GM18507 (cell line): ENCODE measurements at places on chromosomes 2 and 18.

- no peak for DNase-seq
Observed at GRCh38 chr18:5806860-5807259, 88.5 kb downstream of the TMEM200C start.

GRCh38 chr2:101405351-101405899 is 18.1 kb upstream of the CREG2 start:
- no peak for DNase-seq

GRCh38 chr2:126657636-126658318 is 1.8 kb downstream of the GYPC start:
- peak; percentile 50 for DNase-seq

GRCh38 chr2:85230679-85231467 is 96.9 kb downstream of the TGOLN2 start:
- DNase-seq, result no peak

- DNase-seq, result no peak
Observed at GRCh38 chr2:12824351-12824777, 107.6 kb downstream of the TRIB2 start.

DNA sequence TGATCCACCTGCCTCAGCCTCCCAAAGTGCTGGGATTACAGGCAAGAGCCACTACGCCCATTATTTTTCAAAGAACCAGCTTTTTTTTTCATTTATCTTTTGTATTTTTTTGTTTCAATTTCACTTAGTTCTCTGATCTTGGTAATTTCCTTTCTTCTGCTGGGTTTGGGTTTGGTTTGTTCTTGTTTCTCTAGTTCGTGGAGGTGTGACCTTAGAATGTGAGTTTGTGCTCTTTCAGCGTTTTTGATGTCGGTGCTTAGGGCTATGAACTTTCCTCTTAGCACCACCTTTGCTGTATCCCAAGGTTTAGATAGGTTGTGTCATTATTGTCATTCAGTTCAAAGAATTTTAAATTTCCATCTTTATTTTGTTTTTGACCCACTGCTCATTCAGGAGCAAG is 86.7 kb upstream of the MSTN start:
- DNase-seq, result no peak

GRCh38 chr2:187461294-187462261 is 13.5 kb upstream of the CALCRL start:
- no peak for DNase-seq

DNA sequence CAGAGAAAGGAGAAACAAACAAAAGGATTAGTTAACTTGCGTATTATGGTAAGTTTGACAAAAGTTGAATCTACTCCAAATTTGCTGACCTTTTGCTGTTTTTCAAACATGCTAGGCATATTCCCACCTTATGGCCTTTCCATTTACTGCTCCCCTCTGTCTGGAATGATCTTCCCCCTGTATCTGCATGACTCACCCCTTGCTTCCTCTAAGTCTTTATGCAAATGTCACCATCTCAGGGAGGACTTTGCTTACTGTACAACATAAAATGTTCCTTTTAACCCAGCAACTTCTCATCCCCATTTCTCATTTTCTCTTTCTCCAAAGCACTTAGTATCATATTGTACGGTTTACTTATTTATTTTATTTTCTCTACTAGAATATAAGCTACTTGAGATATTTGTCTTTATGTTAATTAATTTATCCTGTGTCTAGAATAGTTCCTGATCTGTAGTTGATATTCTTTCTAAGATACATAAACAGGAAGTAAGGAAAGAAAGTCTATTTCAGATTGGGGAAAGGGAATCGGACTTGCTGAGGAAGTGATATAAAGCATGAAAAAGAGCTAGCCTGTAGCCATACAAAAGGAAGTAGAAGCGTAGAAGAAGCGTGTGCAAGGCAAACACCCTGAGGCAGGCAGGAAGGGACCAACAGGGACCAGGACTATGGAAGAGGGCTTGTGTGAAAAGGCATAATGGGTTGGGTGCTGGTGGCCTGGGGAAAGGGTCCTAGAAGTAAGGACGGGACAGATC is 144.9 kb upstream of the ERBB4 start:
- no peak for DNase-seq

- DNase-seq, result no peak
Observed at GRCh38 chr2:182248362-182248761, 178.5 kb downstream of the PDE1A start.

DNA sequence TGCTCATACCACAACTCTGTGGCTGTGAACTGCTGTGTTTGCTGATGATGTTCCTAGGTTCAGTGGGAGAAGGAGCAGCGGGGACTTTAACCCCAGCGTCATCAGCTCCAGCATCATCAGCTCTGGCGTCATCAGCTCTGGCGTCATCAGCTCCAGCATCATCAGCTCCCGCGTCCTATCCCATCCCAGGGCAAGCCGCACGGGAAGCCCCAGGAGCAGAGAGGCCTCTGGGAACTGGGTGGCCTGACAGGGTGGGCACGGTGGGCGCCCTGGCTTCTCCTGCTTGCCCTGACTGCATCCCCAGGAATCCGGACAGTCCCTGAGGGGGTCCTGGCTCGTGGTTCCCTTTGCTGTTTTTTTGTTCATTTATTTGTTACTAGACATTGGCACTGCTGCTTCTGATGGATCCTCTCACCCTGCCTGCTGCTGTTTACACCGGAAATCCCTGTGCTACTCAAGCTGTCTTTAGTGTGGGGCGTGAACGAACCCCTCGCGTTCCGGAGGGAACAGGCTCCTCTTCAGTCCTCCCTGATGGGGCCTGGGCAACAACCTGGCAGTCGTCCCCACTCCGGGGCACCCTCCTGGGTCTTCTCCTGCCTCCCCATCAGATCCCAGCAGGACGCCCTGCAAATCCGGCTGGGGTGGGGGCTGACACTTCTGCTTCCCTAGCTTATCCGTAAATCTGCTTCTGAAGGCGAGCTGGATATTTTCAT is 67.1 kb upstream of the PXDN start:
- no peak for DNase-seq

DNA sequence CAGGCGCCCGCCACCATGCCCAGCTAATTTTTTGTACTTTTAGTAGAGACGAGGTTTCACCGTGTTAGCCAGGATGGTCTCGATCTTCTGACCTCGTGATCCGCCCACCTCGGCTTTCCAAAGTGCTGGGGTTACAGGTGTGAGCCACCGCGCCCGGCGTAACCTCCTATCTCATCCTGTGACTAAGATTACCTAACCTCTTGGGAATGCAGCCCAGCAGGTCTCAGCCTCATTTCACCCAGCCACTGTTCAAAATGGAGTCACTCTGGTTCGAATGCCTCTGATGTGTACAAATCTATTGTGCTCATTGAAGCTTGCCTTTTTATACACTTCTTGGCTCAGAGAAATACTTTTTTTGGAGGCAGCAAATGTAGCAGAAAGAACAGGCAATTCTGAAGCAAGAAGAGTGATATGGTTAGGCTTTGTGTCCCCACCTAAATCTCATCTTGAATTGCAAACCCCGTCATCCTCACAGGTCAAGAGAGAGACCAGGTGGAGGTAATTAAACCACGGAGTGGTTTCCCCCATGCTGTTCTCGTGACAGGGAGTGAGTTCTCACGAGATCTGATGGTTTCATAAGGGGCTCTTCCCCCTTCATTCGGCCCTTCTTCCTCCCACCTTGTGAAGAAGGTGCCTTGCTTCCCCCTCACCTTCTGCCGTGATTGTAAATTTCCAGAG is 60.6 kb downstream of the SLC4A3 start:
- DNase-seq, result no peak

- DNase-seq, result no peak
Observed at GRCh38 chr18:34993289-34993688, 47.9 kb upstream of the MAPRE2 start.

- no peak for DNase-seq
Observed at GRCh38 chr2:159046966-159047365, 78.5 kb downstream of the TANC1 start.

DNA sequence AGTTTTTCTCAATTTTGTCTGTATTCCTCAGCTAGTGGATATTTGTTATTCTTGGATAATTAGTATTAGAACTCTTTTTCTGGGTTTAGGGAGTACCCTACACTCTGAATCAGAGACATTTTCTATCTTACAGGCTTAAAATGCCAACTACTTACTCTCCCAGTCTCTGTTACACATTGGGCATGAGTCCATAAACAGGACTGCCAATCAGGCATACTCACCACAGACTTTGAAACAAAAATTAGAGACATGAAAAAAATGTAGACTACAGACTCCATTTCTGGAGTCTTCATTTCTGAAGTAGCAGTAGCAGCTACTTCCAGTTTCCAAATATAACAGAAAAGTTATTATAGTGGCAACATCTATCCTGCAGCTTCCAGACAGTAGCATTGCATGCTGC is 279.7 kb downstream of the MBD5 start:
- no peak for DNase-seq

DNA sequence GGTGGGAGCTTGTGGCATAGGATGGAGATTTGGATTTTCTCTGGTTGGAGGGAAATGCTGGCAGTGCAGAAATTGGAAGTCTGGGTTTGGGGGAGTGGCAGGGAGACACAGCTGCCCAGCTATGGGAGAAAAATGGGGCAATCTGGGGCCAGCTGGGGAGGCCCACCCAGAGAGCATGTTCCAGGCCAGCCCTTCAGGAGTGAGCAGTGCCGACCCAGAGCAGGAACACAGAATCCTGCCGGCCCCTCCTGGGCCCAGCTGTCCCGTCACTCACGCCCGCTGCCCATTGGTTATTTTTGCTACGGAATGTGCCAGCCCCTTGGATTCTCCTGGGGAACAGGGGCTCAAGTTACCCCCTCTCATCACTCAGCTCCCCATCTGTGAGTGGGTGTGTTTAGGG is 4.9 kb downstream of the SPEG start:
- no peak for DNase-seq

DNA sequence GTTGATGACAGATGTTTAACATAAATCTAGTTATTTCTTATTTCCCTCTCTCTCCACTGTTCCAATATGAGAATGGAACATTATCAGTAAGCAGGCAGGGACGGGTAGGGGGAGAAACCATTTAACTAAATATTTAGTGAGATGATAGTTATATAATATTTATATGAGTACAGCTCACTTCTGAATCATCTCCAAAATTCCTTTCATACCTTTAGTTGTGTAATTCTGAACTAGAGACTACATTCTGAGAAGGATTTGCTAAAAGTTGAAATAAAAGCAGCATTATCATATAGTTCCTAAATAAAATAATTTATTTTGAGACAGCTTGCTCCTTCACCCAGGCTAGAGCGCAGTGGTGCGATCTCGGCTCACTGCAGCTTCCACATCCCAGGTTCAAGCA is 41.4 kb downstream of the B4GALT6 start:
- DNase-seq, result no peak
